ENCODE measurements at places on chromosomes 13 and 19.

- no peak for DNase-seq
Observed at GRCh38 chr13:99548448-99548847, 47.2 kb downstream of the TM9SF2 start.

GRCh38 chr13:94080527-94080926 lies 399.0 kb downstream of the DCT start:
- DNase-seq, result no peak

DNA sequence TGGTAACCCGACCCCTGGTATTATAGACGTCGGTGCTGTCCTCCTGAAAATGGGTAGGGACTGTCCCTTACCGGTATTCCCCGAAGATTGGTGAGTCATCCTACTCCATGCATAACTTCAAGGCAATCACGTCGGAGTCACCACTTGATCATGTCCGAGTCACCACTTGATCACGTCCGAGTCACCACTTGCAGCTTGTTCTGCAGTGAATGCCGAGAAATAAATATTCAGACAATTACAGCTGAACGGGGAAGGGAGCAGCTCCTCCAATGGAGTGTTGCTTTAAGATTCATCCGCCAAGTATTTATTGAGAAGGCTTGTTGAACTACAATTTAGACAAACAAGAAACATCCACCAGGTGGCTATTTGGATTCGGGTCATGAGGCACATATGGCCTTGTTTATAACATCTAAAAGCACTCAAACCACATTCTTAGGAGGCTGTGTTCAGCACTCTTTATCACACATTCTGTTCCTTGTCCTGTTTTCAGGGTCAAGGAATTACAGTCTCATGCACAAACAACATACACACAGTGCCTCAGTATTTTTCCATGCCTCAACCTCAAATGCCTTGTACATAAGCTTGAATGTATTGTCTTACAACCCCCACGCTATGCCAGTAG lies 43.1 kb downstream of the ZNF726 start:
- no peak for DNase-seq

DNA sequence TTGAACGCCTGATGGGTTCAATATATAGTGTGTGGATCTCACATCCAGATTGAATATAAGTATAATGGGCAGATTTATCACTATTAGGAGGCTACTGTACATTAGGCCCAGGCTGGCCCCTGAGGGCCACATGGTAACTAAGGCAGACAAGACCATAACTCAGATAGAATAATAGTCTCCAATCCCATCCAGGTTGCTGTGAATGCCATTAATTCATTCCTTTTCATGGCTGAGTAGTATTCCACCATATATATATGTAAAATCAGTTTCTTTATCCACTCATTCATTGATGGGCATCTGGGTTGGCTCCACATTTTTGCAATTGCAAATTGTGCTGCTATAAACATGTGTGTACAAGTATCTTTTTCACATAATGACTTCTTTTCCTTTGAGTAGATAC lies 8.1 kb upstream of the PMIS2 start:
- no peak for DNase-seq

- DNase-seq, result no peak
Observed at GRCh38 chr13:31011193-31011860, 78.9 kb downstream of the TEX26 start.

GRCh38 chr13:42614436-42615035 lies 40.6 kb downstream of the TNFSF11 start:
- no peak for DNase-seq

GRCh38 chr13:112704308-112705145 lies 14.7 kb downstream of the ATP11A start:
- no peak for DNase-seq

GRCh38 chr19:17289489-17289888 lies 7.8 kb downstream of the ANKLE1 start:
- DNase-seq, result no peak

- no peak for DNase-seq
Observed at GRCh38 chr13:34700155-34700554, 241.9 kb upstream of the NBEA start.
